ENCODE measurements at places on chromosomes 3 and 15.
A peak's percentile ranks its signal among the peaks of the same experiment; 100 is the strongest.

- no peak for DNase-seq
These were observed 477.1 kb upstream of the NR2F2 start for GRCh38 chr15:95853350-95853749.

GRCh38 chr3:128328546-128329458 lies 137.9 kb downstream of the DNAJB8 start:
- no peak for DNase-seq

- no peak for DNase-seq
These were observed 630.4 kb upstream of the TBL1XR1 start for GRCh38 chr3:177827511-177828207.

- no peak for DNase-seq
These were observed 262.5 kb downstream of the SOX2 start for GRCh38 chr3:181974198-181974597.

DNA sequence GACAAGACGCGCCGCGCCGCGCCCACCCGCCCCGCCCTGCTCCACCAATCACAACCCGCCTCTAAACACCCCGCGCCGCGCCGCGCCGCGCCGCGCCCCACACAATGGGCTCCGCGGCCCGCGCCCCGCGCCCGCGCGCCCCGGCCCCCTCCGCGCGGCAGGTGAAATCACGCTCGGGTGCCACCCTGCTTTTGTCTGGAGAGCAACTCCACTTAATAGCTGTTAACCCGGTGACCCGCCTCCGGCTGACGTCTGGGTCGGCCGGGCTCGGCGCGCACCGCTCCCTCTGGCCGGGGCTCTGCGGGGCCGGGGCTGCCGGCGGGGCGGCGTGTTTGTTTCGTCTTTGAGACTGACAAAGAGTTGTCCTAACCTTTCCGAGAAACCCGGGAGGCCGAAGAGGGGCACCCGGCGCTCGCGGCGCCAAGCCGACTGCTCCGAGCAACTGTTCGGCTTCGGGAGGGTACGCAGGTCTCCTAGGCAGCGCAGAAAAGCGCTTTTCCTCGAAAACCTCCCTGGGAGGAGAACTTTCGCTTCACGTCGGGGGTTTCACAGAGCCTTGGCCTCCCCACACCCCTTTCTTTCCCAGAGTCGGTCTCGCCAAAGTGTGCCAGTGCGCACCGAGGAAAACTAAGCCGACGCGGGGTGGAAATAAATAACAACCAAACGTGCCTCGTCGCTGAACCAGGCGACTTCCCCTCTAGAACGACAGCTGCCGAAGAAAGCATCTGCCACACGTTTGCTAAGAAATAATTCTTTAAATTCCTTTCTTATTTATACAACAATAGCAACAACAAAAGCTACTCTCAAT lies 518.4 kb downstream of the FOXP1 start:
- peak; percentile 62 for DNase-seq
